RWPE1 (cell line): ENCODE measurements at places on chromosomes 4 and X.

DNA sequence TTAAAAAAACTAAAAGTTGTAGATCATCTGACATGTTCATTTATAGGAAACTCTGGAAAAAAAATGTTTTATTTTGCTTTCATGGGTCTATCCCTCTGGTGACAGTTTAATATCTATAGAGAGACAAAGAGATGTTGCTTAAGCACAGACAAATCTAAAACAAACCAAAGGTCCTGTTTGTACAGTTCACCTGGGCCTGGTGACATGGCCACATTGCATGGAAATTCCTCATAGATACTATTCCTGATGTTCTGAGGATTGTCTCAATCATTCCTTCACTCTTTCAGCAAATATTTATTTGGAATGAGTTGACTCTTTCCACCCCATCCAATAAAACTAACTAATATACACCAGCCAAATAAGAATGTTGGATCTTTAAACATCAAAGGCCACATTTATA is 259.1 kb upstream of the NOCT start:
- no peak for DNase-seq

- no peak for DNase-seq
These were observed 84.2 kb upstream of the TMEM164 start for GRCh38 chrX:109918753-109919152.

GRCh38 chrX:110415440-110416170 is 57.0 kb downstream of the RTL9 start:
- DNase-seq: no peak

DNA sequence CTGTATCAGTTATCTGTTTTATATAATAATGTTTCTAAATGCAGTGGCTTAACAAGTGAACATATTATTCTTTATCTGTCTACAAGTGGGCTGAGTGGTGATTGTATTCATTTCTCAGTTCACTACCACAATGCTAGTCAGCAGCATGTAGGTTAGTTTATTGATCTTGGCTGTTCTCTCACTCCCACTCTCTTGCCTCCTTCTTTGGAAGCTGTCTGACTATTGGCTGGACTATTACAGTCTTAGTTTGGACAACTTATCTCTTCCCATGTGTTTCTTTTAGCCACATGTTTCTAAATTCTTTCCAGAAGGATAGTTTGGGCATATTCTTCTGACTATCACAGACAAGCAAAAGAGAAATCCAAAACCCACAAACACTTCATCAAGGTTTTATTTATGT is 459.5 kb upstream of the AGA start:
- DNase-seq: no peak

DNA sequence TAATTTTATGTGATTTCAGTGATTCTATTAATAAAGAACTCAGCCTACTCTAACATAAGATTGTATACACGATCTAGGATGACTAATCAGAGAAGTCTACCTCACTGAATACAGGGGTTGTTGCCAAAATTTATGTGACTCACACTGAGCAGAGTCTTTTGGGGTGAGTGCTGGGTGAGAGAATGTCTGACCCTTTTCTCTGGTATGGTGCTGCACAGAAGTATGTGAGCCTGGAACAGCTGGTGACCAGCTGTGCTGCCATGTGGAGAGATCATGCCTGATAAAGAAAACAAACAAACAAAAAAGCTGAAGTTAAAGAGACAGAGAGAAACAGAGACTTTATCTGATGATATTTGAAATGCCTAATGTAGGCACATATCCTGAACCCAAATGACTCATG is 618.1 kb upstream of the GRIA3 start:
- peak; percentile 42 for DNase-seq

- no peak for DNase-seq
These were observed 365.7 kb downstream of the PPP3CA start for GRCh38 chr4:100981447-100982204.

- no peak for DNase-seq
These were observed 55.9 kb downstream of the MTNR1A start for GRCh38 chr4:186499467-186499866.

DNA sequence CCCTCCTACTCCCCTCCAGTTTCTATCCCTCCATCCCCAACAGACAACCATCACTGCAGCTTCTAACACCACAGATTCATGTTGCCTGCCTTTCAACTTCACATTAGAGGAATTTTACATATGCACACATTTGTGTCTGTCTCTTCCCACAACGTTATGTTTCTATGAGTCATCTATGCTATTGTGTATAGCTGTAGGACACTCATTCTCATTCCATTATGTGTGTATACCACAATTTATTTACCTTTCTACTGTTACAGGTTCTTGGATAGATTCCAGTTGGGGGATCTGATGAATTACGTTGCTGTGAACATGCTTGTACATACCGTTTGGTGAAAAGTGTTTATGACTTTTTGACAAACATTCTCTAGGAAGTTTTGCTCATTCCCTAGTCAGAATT is 58.8 kb upstream of the TRPC3 start:
- DNase-seq: peak; percentile 8

DNA sequence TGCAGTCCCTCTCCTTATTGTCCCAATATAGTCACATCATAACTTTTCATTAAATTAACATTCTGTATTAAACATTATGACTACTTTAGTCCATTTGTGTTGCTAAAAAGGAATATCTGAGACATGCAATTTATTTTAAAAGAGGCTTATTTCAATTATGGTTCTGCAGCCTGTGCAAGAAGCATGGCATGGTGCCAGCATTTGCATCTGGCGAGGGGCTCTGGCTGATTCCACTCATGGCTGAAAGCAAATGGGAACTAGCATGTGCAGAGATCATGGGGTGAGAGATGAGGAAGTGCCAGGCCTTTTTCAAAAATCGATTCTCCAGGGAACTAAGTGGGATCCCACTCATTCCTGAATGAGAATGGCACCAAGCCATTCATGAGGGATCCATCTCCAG is 476.3 kb upstream of the RPS6KA3 start:
- DNase-seq: no peak

GRCh38 chr4:8427262-8427661 is 13.3 kb downstream of the ACOX3 start:
- no peak for DNase-seq

DNA sequence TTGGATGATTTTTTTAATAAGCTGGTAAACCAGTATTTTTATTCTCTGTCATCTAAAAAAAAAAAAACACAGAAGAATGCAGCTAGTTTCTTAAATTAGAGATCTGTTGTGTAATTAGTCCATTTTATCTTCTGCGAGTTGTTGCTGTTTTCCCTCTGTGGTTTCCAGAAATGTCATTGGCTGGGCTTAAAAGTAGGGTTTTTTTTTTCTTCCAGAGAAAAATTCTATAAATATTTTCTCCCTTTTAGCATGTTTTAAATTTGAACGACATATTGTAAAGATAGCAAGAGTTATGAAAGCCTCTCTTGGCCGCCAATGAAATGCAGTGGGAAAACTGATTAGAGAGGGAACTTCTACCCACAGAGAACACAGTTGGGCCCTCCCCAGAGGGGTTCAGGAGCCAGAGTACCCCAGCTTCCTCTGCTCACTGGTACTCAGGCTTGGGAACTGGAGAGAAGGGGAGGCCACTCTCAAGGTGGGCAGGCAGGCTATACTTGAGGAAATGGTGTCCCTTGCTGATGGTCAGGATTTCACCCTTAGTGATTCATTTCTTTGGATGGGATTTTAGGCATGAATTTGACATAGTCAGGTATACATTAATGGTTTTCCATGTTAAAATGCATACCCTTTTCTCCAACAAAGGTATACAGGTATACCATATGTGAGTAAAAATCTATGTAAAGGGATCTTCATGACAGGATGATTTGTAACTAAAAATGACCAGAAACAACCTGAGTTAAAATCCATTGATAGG is 166.1 kb downstream of the BCOR start:
- DNase-seq: no peak

DNA sequence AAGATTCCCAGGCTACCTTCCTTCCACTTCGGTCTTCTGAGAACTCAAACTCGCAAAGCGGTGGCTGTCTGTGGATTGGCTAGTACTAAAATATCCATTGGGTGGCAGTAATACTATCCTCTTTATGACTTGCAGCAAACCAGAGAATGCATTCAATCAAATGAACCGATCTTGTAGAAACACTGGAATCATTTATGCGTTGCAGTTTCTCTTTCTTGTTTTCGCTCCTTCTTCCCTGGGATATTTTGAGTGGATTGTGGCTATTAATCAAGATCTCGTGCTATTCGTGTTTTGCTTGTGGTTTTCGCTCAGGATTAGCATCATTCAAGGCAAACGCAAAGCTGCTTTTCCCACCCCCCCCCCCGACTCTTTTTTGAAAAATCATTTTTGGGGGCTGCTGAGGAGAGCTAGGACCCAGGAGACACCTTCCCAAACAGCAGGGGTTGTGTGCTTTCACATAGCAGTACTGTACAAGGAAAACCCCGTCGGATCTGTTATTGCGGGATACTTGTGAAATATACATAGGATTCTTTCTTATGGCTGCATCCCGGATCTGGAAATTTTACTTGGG is at the start of gene IL1RAPL1:
Gene IL1RAPL1 (plus strand): TSS at position 466 of the 571 bp plus-strand sequence.
- peak; percentile 18 for DNase-seq

GRCh38 chr4:66294638-66295037 is 624.3 kb upstream of the EPHA5 start:
- DNase-seq: no peak

GRCh38 chr4:70667740-70668535 is 1.6 kb upstream of the JCHAIN start:
- no peak for DNase-seq

DNA sequence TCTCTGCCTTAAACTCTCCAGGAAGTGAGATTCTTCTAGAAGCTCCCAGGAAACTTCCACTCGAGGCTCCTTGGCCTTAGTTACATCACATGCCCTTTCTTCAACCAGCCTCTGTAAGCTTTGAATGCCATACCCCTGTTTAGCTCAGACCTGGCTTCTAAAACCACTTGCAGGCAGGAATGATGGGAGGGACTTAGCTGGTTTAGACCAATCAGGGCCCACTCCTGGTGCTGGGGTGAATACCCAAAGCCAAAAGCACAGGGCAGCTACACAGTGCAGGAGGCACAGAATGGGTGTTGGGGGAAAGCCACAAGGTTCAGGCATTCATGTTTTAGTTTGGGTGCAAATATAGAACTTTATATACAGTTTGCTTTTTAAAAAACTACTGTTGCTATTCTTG is 296.2 kb downstream of the FRMPD4 start:
- no peak for DNase-seq

- no peak for DNase-seq
These were observed 7.6 kb downstream of the SLC25A14 start for GRCh38 chrX:130347321-130347720.

GRCh38 chr4:77669946-77670590 is 64.4 kb downstream of the CXCL13 start:
- DNase-seq: no peak

GRCh38 chrX:80817002-80817401 is 7.3 kb upstream of the BRWD3 start:
- no peak for DNase-seq

DNA sequence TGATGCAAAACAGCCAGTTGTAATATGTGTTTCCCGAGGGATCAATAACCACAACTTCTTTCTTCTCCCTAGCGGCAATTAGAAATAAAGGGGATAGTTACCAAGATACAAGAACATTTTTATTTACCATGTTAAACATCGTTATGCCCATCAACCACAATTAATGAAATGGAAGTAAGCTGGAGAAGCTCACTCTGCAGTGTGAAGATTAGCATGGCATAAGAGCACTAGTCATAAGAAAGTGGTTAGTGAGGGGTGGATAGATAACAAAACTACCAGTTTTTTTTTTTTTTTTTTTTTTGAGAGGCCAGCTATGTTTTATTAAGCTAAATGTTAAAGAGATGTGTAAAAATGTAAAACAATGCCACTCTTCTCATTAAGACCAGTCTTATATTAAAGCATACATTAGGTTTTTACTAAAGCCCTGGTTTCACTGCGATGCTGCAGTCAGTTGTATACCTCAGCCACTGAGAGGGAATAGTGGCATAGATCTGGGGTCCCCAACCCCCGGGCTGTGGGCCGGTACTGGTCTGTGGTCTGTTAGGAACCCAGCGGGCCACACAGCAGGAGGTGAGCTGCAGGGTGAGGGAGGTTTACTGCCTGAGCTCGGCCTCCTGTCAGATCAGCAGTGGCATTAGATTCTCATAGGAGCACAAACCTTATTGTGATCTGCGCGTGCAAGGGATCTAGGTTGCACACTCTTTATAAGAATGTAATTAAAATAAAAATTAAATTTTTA is 27.9 kb upstream of the NFXL1 start:
- DNase-seq: no peak

DNA sequence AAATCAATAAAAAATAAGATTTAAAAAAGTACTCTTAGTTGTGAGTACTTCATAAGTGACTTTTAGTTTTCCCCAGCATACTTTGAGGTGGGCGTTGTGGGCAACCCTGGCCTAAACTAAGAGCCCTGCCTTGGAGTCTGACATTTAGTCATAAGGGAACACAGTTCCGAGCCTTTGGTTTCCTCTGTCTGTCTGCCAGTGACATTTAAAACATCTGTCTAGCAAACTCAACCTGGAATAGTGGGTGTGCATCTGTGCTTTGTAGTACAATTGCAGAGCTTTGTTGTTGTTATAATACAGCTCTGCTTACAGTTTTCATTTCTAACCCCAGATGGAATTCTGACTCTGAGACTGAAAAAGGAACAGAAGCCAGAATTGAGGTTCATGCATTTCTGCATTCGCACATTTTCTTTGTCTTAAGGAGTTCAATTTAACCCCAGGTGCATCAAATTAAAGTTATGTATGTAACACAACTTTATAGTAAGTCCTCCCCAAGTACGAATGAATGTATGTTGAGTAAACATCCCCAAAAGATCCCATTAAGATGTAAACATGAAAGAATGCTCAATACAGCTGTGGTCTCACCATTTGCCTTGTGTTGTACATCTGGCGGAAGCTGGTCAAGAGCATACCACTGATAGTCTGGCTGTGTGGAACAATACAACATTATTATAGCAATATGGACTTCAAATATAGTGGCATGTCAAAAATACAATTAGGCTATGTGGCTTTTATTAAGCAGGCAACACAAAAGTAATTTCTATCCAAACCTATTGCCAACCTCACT is 25.9 kb downstream of the TNIP3 start:
- no peak for DNase-seq

- DNase-seq: no peak
These were observed 343.5 kb upstream of the SFRP2 start for GRCh38 chr4:154132406-154132805.

- DNase-seq: no peak
These were observed 191.1 kb upstream of the NEIL3 start for GRCh38 chr4:177118596-177118995.

DNA sequence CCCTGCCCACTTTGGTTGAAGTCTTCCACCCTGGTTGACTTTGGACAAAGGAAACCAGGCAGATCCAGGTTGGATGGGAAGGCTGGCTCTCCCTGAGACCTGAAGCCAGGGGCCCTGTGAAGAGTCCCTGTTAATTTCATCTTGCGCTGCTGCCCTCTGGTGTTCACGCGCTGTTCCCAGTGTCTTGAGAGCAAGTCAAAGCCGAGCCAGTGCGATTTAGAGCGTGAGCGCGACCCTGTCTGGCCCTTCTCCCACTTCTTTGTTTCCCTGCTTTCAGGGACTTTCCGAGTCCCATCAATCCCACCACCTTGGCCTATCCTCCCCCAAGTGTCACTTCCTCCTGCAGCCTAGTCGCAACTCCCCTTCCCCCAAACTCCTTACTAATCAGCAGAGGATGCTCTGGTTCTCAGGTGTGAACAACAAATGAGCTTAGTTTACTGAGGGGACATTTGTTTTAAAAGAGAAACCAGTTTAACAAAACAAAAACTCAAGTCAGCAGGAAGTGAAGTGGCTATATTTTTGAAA is 25.8 kb upstream of the CHRNA9 start:
- DNase-seq: peak; percentile 76
